A375 (cell line): ENCODE measurements at places on chromosomes 6 and 20. TPM values are rescaled to one million over a fixed set of nuclear protein-coding genes. Genes with fewer than 3 reads are reported as not detected.

ZC2HC1B gene
- total RNA-seq = not detected in 2 replicates

LY86 gene
- total RNA-seq = not detected in 2 replicates

MEP1A gene
- not detected in 2 replicates for total RNA-seq

TFAP2A gene
- 11.0 and 12.1 TPM in 2 replicates for total RNA-seq

ECT2L gene
- not detected in 2 replicates for total RNA-seq

NFKBIL1 gene
- total RNA-seq = 32.6 and 37.2 TPM in 2 replicates

MTHFD1L gene
- 38.6 and 46.1 TPM in 2 replicates for total RNA-seq

MYLK2 gene
- 2.1 and 2.3 TPM in 2 replicates for total RNA-seq

NKX2-2 gene
- 0.41 and 1.8 TPM in 2 replicates for total RNA-seq

ZNF217 gene
- 22.7 and 25.7 TPM in 2 replicates for total RNA-seq

MCHR2 gene
- not detected in 2 replicates for total RNA-seq

SPDEF gene
- total RNA-seq = 0.19 TPM in 1 of 2 replicates, not detected in the other

COL11A2 gene
- 4.9 and 7.6 TPM in 2 replicates for total RNA-seq

LINC00237 gene
- not detected in 2 replicates for total RNA-seq

EDN1 gene
- total RNA-seq = 0.38 and 0.48 TPM in 2 replicates

RPS6KA2 gene
- 10.5 and 14.1 TPM in 2 replicates for total RNA-seq

TRIM40 gene
- total RNA-seq = not detected in 2 replicates

SLC44A4 gene
- total RNA-seq = 0.37 TPM in 1 of 2 replicates, not detected in the other

AKAP7 gene
- total RNA-seq = 2.8 and 6.0 TPM in 2 replicates

MACROD2 gene
- total RNA-seq = 1.9 and 2.6 TPM in 2 replicates

PXMP4 gene
- 2.6 and 2.9 TPM in 2 replicates for total RNA-seq

BPIFB2 gene
- total RNA-seq = not detected in 2 replicates

CAGE1 gene
- total RNA-seq = 0.03 and 0.15 TPM in 2 replicates

HEY2 gene
- 2.0 and 2.6 TPM in 2 replicates for total RNA-seq

CDH4 gene
- 0.49 and 0.66 TPM in 2 replicates for total RNA-seq

TFEB gene
- 3.3 TPM in 2 replicates for total RNA-seq
